ENCODE measurements at places on chromosomes 5 and 9.

DNA sequence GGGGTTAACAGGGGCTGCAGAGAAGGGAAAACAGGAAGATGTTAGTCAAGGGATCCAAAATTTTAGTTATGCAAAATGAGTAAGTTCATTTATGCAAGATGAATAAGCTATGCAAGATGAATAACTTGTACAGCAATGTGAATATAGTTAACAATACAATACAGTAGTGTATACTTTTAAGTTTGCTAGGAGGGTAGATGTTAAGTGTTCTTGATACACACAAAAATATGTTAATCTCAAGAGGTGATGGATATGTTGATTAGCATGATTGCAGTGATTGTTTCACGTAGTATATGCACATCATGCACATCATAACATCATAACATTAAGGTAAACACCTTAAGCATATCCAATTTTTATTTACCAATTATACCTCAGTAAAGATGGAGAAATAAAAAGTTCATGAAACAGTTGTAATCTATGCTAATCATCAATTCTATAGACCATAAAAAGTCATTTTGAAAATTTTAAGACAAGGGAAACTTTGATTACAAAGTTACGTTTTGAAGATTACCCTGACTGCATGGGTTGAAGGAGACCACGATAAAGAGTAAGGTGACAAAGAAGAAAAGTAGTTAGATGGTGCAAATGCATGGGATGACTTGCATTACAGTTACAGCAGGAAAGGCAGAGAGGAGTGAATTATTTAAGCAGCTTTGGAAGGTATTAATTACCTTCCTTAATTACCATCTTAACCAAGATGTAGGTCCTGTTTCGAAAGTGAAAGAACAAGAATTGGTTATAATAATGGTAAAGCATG, 31.4 kb downstream of the FAM174A start:
- H3K4me3 ChIP-seq, result no peak overlapping the region
- no peaks in the 10 kb centered on the region for H3K36me3 ChIP-seq
- H3K27me3 ChIP-seq, result no peaks in the 10 kb centered on the region

GRCh38 chr5:57559110-57559635, 76.6 kb upstream of the ACTBL2 start:
- no peaks in the 10 kb centered on the region for H3K36me3 ChIP-seq
- no peak overlapping the region for H3K4me3 ChIP-seq
- no peaks in the 10 kb centered on the region for H3K4me1 ChIP-seq

GRCh38 chr9:98538203-98538602, 170.5 kb downstream of the GABBR2 start:
- H3K36me3 ChIP-seq, result no peaks in the 10 kb centered on the region
- H3K27ac ChIP-seq, result no peak overlapping the region
- no peaks in the 10 kb centered on the region for H3K4me1 ChIP-seq
- H3K4me3 ChIP-seq, result no peak overlapping the region

DNA sequence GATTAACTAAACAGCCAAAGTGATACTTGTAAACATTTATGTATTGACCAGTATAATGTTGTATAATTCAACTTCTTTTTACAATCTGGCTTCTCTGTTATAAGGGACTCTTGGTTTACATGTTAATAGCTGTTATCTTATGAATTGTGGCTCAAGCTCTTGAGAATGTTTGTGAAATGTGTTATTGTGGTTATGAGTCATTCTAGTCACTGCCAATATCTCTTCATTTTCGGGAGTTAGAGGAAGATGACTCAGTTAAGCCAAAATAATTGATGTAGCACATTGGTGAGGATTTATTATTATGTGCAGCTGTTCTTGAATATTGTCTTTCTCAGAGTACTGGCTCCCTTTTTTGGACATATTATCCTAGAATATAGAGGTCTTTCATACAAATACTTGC, 655.2 kb upstream of the RIOK2 start:
- no peak overlapping the region for H3K27ac ChIP-seq
- H3K36me3 ChIP-seq, result no peaks in the 10 kb centered on the region
- H3K4me3 ChIP-seq, result no peak overlapping the region
- no peaks in the 10 kb centered on the region for H3K4me1 ChIP-seq
- DNase-seq, result no peak
- H3K27me3 ChIP-seq, result no peaks in the 10 kb centered on the region

- H3K36me3 ChIP-seq, result no peaks in the 10 kb centered on the region
- no peak within 1 kb of the TSS for H3K27ac ChIP-seq
- H3K27me3 ChIP-seq, result peaks cover 4% of the 10 kb centered on the region
Observed at GRCh38 chr5:80569961-80570786, at the start of gene ANKRD34B. Gene ANKRD34B (minus strand): TSS chr5:80570280. CDS start chr5:80560019, 10,261 bp downstream.

GRCh38 chr5:67813877-67814539, 401.5 kb upstream of the PIK3R1 start:
- no peak overlapping the region for H3K4me3 ChIP-seq
- no peak for DNase-seq
- H3K27ac ChIP-seq, result no peak overlapping the region
- H3K4me1 ChIP-seq, result peaks cover 30% of the 10 kb centered on the region
- no peaks in the 10 kb centered on the region for H3K36me3 ChIP-seq

Measured in psoas muscle (tissue), 8 donors.